ENCODE measurements at places on chromosomes 2 and 18.

DNA sequence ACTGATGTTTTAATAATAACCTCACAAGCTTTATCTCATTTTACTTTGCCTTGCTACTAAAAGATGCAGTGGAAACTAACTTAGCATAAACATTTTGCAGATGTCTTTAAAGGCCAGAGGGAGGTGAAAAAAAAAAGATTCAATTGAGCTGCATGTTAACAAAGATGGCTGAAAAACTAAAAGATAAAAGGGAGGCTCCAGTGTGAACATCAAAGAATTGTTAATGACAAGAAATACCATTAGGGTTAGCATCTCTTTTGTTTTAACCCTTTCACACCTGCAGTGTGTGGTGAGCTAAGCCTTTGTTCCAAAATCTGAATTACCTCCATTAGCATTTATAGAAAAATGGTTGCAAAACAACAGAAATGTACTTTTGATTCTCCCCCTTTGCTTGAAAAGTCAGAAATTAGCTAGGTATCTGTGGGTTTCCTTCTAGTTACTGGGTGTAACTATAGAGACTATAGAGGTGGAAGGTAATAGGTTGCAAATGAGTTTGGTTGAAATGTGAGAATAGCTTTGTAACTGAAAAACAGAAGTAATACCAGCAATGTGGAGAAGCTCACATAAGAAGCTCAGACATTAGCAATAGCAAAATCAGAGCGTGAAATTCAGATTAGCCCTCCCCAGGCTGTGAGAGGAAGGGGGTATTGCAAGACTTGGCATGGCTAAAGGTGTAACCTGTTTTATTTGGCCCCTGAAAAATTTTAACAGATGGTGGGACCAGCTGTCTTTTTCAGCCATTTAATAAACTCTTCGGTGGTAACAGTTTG is 34.8 kb upstream of the SP5 start:
- DNase-seq: no peak

GRCh38 chr2:158488442-158489216 is 31.9 kb downstream of the PKP4 start:
- no peak for DNase-seq

GRCh38 chr2:239189711-239190131 is 211.1 kb downstream of the HDAC4 start:
- DNase-seq: no peak

GRCh38 chr2:46879511-46879910 is 36.1 kb downstream of the MCFD2 start:
- no peak for DNase-seq

DNA sequence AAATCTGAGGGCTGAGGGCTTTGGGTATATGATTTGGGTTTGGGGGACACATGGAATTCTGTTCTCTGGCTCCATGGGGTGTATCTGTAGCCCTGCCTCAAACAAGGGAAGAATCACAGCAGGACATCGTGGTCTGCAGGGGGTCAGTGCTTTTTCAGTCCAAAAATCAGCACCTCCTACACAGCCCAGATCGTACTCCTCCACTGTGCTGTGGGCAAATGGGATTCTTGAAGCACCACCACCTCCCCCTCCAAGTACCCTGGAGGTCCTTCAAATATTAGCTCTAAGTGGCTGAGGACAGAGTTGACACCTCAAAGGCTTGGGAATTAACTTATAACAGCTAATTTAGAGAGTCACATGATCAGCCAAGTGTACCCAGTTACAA is 41.5 kb downstream of the EPHA4 start:
- no peak for DNase-seq

DNA sequence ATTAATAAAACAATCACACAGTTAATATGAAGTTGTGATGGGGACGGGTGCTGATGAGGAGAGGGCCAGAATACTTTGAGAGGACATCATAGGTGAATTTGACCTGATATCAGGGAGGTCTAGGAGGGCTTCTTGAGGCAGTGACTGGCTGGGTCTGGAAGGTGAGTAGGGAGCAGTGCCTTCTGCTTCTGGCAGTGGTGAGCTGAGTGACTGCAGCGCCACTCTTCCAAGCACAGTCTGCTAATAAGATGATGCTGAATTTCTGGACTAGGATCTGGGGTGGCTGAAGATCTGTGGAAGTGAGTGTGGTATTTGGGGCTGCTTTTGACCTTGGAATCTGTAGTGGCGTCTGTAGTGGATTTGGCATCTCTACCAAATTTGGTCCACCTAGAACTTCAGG is 5.5 kb downstream of the DGKD start:
- no peak for DNase-seq

DNA sequence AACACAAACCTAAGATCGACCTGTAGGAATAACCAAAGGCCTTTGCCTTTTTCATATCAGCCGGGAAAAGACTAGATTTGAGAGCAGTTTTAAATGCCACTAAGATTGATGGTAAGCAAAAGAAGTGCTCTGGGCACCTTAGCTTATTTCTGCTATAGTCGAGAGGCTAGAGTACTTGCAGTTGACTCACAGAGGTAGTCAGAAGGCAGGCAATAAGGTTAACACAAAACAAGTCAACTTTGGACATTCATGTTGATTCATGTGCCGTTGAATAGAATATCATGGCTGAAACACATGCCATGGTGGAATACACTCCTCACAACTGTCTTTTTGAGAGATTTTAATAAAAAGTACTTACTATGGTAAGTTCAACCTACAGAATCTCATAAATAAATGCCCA is 507.6 kb downstream of the ZEB2 start:
- no peak for DNase-seq

DNA sequence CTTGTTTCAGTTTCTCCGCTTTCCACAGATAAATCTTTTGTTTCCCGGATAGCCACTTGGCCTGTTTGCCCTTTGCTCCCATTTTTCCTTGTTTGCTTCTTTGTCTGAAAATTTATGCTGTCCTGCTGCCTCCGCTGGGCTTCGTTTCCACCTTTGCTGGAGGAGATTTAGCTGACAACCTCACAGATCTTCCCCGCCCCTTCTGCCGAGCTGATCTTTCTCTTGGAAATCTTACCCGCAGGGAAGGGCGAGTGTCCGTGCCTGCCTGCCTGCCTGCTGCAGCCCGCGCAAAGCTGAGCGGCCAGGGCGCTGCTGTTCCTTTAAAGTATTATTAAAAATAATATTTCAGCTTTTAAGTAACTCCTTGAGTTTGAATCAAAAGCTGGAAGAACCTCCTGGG is 1.4 kb upstream of the XRCC5 start:
- no peak for DNase-seq

DNA sequence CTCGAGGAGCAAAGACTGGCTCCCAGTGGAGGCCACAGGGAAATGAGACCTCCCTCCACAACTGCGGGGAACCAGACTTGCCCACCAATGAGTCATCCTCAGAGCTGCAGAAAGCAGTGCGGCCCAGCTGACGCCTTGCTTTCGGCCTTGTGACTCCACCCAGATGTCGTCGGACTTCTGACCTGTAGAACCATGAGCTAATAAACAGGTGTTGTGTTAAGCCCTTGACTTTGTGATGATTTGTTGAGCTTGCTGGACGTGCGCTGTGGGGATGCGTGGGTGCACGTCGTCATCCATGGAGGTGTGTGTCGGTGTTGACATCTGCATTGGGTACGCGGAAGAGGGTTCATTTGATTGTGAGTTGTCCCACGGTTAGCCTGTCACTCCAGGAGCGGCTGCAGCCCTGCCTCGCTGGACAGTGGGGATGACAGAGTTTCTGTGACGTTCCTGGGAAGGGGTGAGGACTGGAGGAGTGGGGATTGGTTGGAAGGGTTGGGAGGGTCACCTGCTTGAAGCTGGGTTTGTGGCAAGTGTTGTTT is 154.1 kb downstream of the SH3BP4 start:
- no peak for DNase-seq

DNA sequence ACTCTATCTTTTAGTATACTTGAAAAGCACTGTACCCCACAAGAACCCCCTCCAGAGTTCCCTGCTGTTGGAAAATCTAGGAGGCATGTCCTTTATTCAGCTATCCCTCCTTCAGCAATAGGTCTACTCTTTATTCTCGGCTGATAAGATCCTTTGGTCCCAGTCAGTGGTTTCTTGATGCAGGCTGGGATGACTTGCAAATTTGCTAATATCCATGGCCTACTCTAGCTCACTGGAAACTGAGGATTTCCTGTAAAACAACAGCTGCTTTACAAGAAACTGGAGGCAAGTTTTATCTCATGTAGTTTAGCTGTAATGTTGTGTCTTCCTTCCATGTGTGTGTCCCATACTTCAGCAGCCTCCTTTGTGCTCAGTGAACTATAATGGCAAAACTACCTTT is 183.9 kb upstream of the SCN7A start:
- no peak for DNase-seq

GRCh38 chr18:74331404-74331803 is 15.8 kb downstream of the C18orf63 start:
- no peak for DNase-seq

DNA sequence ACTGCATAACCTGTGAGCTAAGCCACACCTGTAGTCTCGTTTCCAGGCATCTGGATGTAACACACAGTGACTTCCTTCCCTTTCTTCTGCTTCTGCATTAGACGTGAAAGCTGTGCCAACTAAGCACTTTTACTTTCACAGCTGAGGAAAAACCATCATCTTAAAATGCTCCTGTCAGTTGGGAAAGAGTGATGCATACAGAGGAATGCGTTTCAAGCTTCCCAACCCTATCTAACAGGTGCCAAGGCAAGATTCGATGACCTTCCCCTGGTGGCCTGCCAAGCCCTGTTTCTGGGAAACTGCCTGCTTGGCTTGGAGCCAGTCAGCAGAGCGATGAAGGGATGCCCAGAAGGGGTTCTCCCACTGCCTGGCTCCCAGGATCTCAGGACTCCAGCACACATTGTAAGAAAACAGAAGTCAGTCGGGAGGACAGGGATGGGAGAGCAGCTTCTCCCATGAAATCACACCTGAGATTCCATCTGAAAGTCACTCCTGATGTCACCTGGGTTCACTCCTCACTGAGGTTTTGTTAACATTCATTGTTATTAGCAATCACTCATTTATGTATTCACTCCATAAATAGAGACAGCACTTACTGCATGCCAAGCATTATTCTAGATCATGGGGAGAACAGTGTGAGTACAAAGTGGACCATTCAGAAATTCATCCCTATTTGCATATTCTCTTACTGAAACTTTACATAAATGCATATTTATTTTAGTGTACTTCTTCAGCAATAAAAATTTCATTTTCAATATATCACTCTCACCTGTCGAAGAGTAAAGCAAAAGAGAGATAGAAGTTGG is 64.1 kb downstream of the DTNA start:
- no peak for DNase-seq

DNA sequence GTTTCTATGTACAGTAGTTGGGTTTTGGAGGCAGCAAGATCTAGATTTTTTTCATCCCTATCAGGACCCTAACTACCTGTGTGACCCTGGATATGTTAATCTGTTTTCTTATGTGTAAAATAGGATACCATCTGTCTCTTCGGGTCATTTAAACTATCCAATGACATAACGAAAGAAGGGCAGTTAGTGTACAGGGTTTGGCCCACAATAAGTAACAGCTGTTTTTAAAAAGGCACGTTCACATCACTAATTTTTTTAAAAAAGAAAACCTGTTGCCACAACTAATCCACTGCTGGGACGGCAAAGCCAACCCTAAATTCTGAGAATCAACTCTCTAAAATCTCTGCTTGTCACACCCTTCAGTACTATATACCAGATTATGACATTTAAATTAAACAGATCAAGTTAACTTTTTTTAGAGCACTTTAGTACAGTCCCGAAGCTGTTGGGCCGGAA is 869 bp downstream of the USP40 start:
- DNase-seq: no peak

DNA sequence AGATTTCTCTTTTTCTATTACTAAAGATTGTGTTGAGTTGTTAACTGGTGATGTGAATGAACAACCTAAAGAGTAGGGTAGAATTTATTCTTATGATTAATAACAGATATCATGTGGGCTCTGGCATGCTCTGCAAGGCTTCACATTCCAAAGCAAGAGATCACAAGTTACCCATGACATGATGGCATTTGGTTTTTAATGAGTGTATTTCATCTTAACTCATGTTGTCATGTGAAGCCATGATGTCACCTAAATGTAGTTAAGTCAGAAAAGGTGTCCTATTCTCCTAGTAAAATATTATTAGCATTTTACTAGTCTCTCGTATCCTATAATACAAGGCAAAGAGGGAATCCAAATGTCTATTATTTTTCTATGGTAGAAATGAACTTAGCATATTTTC is 678.0 kb downstream of the ARHGAP15 start:
- no peak for DNase-seq

GRCh38 chr2:119517433-119517832 is 6.8 kb downstream of the SCTR start:
- DNase-seq: no peak

- no peak for DNase-seq
These were observed 17.6 kb downstream of the MROH2A start for GRCh38 chr2:233795735-233796171.

DNA sequence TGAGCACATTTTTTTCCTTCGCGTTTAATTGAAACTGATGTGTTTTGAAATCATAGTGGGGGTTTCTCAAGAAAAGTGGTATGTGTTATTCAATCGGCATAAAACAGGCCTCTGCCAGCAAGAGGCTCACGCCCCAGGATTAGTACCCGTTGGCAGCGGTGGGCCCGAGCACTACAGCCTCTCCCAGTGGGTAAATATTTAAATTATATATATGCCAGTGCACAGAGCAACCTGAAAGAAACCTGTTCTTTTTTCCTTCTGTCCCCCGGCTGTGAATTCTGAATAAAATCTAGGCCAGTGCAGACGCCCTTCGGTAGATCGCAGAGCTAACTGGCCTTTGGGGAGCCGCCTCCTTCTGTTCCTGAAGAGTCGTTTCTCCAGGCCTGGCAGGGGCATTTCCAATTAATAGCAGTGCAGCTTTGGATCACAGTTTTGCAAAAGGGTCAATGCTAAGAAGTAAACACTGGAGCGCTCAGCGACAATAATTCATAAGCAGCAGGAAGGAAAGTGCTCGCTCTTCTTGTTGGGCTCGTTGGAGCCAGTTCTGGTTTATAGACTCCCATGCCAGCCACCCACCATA is 202.8 kb upstream of the SALL3 start:
- DNase-seq: no peak

DNA sequence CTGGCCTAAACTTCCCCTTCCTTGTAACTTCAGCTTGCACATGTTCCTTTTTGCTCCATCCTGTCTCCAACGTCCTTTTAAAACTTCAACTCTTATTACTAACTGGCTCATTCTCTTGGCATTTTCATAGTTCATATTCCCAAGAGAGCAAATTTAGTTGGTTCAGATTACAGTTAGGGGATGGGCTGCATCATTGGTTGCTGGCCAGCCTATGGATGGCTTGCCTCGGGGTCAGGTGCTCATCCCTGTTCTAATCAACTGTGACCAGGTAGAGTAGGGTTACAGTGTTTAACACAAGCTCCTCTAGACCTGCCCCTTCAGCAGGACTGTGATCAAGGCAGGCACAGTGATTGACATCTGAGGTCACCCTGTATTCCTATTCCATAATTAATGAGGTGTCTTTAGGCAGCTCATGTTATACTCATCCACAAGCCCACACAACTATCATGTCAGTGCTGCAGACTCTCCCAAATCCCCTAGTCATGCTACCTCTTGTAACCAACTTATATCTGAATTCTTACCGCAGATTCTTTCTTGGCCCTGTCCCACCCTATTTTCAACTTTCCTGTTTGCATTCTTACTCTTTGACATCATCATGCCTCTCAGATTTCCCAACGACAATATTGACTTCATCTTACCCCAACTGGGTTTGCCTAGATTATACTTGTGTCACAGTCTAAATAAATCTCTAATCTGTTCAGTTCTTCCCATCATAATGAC is 293.3 kb downstream of the MTX2 start:
- DNase-seq: no peak

- no peak for DNase-seq
These were observed 33.2 kb downstream of the DDX1 start for GRCh38 chr2:15624903-15625302.

- DNase-seq: no peak
These were observed 51.2 kb downstream of the HNMT start for GRCh38 chr2:138015494-138015893.

GRCh38 chr18:470661-471501 is 29.6 kb downstream of the COLEC12 start:
- no peak for DNase-seq

Measured in stimulated activated CD8-positive, alpha-beta memory T cell treated with anti-CD3 and anti-CD28 coated beads, Interleukin-2, amount 100 ng/mL, for 1 hour (primary cell).